Heart left ventricle (tissue), 16 donors: ENCODE measurements at places on chromosomes 13 and 19. TPM values are rescaled to one million over a fixed set of nuclear protein-coding genes. Genes with fewer than 3 reads are reported as not detected.

PSG7 gene
- total RNA-seq: not detected

DNA sequence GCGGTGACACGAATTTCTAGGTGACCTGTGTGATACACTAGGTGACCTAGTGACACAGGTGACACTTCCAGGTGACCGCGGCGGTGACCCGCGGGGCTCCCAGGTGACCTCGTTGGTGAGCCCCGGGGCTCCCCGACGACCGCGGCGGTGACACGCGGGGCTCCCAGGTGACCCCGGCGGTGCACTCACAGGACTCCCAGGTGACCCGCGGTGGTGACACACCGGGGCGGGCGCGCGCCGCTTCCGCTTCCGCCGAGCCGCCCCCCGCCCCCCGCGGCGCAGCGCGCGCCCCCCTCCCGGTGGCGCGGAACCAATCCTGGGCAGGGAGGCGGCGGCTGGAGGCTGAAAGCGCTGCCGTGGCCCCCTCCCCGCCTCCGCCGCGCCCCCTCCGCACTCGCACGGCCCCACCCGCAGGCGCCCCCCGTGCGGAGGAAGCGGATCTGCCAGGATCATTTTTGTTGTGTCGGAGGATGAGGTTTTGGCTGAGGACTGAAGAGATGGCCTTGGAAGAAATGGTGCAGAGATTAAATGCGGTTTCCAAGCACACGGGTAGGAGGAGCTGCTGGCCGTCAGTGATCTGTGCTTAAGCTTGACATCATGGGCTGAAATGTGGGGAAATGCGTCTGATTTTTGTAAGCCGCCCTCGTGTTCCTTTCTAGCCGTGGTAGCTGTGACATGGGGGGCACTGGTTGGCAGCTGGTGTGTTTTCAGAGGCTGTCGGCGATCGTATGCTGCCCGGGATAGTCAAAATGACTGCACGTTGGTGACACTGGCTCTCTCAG is at the start of gene MCF2L:
Gene MCF2L, plus strand, starts transcription at position 305 of the 782 bp plus-strand sequence. Its CDS starts 166 bp downstream, at position 471.
- DNase-seq: peak; percentile 60
- peak within 1 kb of the TSS; percentile 86 for H3K27ac ChIP-seq
- peaks cover 31% of the 10 kb centered on the region for H3K4me1 ChIP-seq
- peaks cover 35% of the 10 kb centered on the region for H3K27me3 ChIP-seq

DNA sequence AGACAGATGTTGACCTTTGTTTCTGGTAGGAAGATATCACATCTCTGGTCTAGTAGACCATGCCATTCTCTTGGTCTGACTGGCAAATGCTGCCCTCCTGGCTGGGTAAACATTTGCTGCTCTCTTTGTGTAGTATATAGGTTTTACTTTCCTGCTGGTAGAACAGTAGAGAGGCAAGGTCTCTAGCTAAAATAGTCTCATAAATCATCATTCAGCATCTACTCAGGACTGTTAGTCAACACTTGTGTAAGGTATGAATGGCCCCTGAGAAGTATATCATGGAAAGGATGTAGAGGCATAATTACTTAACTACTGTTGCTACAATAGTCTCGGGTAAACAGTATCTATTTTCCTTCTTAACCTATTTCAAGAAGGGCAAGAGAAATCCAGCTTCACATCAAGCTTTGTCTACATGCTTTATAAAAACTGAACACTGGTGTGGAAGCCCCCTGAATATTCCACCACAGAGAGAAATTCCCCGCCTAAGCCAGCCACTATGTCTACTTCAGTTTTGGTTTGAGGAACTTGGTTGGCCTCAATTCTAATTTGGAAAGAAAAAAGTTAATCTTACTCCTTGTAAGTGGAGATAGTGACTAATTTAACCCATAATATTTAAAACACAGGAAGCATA is 18.4 kb upstream of the MYCBP2 start:
- DNase-seq: no peak
- H3K4me1 ChIP-seq: no peaks in the 10 kb centered on the region
- H3K27me3 ChIP-seq: no peaks in the 10 kb centered on the region
- no peaks in the 10 kb centered on the region for H3K36me3 ChIP-seq
- H3K27ac ChIP-seq: no peak overlapping the region
- H3K4me3 ChIP-seq: no peak overlapping the region

DNA sequence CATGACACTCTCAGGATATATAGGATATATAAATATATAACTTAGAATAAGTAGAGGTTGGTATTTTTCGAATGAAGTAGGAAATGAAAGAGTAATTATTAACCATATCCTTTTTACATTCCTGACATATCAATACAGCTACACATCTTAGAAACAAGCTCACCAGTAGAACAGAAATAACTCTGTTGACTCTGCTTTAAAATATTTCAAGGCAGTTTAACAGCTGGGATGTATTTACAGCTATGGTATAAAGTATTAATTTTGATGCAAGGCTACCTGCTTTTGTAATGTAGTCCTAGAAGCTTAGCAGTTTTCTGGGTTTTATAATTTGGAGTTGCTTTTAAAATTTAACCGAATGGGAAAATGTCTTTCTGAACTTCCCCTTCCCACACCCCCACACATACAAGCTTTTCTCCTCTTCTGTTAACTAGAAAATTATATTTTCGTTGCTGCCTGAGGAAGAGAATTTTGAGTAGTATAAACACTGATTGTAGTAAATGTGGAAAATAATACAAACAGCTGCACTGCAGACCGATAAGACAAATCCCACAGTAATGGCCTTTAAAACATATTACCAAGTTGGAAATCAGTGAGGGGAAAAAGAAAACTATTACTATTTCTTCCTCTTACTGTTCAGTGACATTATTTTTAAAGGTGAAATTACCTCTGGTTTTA is 147.7 kb downstream of the GGACT start:
- no peak overlapping the region for H3K4me3 ChIP-seq
- H3K27ac ChIP-seq: no peak overlapping the region
- no peak for DNase-seq
- H3K4me1 ChIP-seq: peaks cover 2% of the 10 kb centered on the region
- no peaks in the 10 kb centered on the region for H3K36me3 ChIP-seq
- no peaks in the 10 kb centered on the region for H3K27me3 ChIP-seq
